CD4-positive, alpha-beta T cell treated with Interleukin-21 for 1 hour (primary cell): ENCODE measurements at places on chromosomes 7 and 10.

DNA sequence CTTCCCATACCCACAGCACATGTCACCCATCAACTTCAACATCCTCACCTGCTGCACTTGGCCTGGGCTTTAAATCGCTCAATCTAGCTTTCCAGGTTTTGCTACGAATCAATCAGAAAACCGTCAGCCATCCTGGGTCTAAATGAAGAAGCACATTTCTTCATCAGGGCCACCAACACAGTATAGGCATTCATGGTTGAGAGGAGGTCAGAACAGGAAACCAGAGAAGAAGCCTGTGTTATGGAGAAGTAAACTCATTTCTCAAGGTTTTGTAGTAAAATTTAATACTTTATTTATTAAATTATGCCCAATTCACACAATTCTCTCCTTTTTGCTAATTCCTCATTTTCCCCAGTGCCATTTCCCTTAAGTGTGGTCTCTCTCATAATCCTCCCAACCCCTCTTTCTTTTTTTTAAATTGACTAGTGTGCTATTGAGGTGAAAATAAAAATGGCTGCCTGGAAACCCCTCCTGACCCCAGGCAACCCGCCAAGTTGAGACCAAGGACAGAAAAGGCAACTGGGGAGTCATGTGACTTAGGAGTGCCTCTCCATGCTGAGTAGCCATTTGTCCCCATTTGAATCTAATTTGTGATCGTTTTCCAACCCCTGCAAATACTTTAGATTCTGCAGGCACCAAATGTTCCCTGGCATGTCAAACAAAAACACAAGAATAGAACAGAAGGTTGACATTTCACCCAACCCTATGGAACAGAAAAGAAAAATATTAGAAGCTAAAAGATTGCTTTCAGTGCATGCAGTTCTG is 181.1 kb upstream of the NAMPT start:
- no peak for DNase-seq

DNA sequence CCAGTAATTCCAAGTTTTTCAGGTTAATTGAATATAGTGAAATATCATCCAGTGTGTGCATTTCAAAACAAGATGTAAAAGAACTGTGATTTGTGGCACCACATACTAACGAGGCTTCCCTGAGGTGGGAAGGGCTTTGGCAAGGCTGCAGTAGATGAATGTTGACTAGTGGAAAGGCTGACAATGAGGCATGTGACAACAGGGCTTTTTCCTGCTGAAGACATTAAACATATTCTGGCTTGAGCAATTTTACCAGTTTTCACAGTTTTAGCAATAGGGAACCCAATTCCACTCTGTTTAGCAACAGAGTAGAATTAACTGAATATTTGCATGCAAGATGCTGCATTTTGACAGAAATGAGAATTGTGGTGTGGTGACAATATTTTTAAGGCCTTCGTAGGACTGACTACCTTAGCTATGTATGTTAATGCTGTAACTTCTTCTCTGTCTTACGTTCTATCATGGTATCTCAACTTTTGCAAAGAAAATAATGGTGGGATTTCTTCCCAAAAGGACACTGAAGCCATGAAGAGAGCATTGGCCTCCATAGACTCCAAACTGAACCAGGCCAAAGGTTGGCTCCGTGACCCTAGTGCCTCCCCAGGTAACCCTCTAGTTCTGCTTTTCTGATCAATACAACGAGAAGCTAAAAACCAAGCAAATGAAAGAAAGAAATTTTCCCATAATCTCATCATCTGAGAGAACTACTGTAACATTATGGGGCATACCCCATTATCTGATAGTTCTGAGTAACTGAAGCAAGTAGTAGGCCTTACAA is 68.5 kb downstream of the AP3M1 start:
- DNase-seq = no peak

- peak; percentile 42 for DNase-seq
These were observed 957 bp upstream of the SVIL start for GRCh38 chr10:29635711-29636144.

DNA sequence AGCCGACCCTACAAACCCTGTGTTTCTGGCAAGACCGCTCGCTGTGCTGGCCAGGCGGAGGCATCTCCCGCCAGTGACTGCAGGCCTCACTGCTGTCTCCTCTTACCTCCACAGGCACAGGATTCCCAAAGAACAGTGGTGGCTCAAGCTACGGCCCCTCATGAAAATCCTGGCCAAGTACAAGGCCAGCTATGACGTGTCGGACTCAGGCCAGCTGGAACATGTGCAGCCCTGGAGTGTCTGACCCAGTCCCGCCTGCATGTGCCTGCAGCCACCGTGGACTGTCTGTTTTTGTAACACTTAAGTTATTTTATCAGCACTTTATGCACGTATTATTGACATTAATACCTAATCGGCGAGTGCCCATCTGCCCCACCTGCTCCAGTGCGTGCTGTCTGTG is 36.2 kb downstream of the PITRM1 start:
- DNase-seq = no peak

DNA sequence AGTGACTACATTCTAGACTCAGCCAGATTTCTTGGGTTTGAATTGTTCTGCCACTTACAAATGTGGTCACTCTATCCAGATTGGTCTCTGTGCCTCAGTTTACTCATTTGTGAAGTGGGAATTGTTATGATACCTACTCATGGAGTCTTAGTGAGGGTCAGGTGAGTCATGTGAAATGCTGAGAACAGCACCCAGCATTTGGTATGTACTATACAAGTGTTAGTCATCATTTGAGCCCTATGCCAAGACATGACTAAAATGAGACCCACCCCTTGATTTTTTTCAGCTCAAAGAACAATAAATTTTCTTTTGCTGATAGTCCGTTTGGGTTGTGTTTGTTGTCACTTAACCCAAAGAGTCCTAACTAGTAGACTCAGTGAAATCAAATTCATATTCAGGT is 92.8 kb downstream of the CHN2 start:
- no peak for DNase-seq

DNA sequence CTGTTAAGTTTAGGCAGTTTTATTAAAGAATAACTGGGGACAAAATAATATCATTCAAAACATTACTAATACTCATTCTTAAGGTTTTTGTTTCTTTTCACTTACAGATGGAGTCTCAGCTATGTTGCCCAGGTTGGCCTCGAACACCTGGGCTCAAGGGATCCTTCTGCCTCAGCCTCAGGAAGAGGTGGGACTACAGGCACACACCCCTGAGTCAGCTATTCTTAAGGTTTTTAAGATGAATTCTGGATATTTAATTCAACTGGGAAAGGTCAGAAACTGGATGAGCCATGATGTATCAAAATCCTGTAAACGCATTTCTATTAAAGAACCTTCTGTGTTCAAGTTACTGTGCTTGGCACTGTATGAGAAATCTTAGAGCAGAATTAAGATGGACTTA is 3.5 kb downstream of the OAT start:
- no peak for DNase-seq

DNA sequence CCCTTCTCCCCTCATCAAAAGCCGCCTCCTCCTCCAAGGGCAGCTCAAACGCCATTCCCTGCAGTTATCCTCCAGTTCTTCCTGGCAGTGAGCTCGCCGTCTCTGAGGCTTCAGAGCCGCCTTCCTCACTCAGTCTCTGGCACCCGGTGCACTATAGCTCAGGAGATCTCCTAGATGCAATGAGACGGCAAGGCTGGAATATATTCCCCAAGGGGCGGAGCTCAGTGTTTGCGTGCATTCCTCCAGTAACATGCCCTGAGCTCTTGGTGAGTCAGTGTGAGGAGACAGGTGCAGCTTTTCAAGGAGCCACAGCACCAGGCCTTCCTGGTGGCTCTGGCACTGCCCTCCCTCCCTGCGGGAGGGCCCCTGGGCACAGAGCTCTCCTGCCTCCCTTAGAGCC is 512.6 kb upstream of the FOXK1 start:
- DNase-seq = no peak

GRCh38 chr7:5687936-5688630 is 93.4 kb downstream of the RNF216 start:
- DNase-seq = no peak
